ENCODE measurements at places on chromosomes 11 and 22.

DNA sequence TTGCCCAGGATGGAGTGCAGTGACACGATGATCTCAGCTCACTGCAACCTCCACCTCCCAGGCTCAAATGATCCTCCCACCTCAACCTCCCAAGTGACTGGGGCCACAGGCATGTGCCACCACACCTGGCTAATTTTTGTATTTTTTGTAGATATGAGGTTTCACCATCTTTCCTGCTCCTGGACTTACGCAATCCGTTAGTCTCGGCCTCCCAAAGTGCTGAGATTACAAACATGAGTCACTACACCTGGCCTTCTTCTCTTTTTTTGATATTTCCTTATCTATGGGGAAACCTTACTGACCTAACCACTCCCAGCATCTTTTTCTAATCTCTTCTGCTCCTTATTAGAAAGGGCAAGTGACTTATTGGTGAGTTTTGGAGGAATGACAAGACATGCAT lies 121.7 kb upstream of the CHORDC1 start:
- DNase-seq: no peak

DNA sequence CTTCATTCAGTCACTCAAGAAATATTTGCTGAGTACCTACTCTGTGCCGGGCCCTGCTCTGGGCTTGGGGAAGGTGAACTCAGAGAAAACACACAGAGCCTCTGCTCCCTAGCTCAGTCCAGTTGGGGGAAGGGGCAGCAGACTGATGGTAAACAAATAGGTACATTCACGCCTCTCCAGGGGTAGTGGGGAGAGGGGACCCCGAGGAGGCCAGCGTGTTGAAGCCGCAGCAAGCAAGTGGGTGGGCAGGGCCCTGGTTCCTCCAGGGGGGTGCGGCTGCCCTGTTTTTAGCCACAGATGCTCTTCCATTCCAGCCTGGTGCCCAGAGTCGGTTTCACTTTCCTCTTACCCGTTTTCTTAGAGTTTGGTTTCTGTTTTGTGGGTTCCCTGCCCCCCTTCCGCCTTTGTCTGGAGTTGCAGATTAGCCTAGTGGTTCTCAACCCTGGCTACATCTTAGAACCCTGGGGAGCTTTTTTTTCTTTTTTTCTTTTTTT lies 8.7 kb downstream of the DRAP1 start:
- no peak for DNase-seq

DNA sequence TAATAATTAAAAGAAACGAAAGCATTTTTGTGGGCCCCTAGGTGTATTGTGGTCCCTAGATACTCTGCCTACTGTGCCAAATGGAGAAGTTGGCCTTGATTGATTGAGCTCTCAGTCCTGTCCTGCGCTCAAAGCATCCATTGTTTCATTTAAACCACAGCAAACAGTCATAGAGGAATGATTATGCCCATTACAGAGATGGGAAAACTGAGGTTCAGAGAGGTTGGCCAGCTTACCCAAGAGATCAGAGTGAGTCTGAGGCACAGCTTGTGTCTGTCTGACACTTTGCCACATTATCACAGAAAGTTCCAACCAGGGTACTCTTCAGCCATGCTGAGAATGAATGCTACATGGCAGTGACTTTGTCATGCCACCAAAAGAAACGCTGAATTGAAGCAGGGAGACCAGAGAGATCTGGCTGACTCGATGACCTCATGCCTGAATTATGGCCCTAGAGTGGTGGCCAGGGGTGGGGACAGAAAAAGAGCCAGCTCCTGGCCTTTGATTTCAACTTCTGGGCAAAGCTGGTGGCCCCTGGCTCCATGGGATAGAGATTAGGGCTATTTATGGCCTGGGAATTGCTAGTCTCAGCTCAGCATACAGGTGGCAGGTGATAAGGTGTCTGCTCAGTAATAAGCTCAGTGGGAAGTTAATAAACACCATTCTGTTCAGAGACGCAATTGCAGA lies 180.5 kb downstream of the MIAT start:
- DNase-seq: no peak

GRCh38 chr11:27213232-27213660 lies 149.8 kb downstream of the CCDC34 start:
- peak; percentile 95 for DNase-seq

- DNase-seq: no peak
These were observed 157.8 kb downstream of the KIF18A start for GRCh38 chr11:27949951-27950738.

GRCh38 chr11:130861902-130862860 lies 54.1 kb downstream of the SNX19 start:
- peak; percentile 29 for DNase-seq

DNA sequence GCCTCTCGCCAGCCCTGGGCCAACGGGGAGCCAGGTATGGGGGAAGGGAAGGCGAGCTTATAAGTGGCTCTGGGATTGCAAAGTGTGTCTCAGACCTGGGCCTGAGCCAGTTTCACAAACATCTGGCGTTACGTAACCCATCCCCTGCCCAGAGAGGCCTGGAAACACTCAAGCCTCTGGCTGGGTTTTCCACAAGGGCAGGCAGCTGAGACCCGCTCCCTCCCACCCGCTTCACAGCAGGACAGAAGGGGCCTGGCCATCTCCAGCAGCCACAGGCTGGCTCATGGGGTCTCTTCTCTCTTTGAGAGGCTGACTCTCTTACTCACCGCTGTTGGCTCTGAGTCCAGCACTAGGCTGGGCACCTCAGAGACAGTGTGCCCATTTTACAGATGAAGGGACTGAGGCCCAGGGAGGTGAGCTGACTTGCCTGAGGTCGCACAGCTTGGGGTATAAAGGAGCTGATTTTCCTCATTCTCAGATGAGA lies 44.5 kb downstream of the TRIOBP start:
- no peak for DNase-seq

DNA sequence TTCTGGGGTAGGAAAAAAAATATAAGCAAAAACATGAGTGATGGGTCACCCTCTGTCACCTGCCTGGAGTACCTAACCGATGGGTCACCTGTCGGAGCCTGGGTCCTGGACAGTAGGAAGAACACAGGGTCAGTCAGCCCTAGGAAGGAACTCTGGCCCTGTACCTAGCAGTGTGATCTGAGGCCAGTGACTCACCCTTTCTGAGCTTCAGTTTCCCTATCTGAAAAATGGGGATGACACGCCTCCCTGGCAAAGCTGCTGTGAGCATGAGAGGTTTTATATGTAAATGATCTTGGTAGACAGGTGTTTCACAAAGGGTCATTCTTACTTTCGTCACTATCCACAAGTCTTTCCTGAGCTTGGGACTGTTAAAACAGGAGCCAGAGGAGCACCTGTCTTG lies 182.0 kb downstream of the ST3GAL4 start:
- no peak for DNase-seq

- no peak for DNase-seq
These were observed 55.9 kb downstream of the PPFIA1 start for GRCh38 chr11:70326365-70326811.

DNA sequence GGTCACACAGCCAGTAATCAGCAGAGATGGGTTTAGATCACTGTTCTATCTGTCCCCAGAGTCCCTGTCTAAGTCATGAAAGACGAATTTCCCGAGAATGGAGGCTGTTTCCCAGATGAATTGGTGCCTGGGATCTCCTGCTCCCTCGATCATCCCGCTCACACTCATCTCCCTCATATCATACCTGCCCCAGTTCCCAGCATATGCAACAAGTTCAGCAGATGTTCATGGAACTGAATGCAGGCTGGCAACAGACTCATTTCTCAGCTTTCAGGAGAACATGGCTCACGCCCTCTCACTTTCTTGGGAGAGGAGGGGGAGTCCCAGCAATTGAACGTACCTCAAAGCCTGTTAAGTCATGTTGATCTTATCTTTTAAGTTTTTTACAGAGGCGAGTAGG lies 22.1 kb downstream of the CD6 start:
- no peak for DNase-seq

DNA sequence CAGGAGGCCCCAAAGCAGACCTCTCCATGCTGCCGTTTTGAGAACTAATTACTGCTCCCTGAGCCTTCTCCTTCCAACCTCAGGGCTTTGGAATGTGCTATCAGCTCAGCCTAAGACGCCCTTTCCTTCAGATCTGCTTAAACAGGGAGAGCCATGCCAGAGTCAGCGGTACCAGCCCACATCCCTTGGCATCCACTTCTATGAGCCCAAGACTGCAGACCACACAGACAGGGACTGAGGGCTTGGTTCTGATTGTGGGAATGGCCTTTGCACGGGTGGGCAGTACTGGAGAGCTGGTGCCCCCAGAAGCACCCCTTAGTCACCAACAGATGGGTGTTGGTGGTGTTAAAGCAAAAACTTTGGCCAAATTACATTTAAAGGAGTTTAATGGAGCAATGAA lies 146.5 kb downstream of the TTC17 start:
- no peak for DNase-seq

DNA sequence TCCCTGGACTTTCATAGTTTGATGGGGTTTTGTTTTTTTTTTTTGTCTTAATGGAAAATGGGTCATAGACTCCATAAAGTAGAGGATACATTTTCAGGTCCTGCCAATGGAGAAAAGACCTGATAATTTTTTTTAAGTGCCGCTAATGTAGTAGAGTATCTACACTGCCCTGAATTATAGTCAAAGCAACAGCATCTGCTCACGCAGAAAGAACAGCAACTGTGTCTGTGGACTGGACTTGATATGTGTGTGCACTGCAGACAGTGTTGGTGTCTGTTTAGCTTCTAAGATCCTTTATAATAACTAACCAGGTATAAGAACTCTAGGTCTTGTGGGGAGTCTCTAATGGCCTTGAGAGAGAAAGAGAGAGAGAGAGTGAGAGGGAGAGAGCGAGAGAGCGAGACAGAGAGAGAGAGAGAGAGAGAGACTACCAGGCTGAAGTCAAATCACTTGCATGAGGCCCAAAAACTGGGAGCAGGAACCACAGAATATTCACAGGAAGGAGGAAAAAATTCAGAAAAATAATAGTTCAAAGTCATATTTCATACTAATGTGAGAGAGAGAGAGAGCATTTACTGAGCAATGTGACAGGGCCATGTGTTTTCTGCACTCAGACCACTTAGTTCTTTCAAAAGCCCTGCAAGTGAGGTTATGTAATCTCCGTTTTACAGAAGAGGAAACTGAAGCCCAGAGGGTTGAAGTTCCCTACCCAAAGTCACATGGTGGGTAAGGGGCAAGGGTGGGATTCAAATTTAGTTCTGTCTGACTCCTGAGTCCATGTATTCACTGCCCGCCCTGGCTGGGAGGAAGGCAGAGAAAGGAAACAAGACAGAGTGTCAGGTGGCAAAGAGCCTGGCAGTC lies 8.6 kb upstream of the MIAT start:
- no peak for DNase-seq

GRCh38 chr11:1298695-1299492 lies 10.5 kb downstream of the TOLLIP start:
- no peak for DNase-seq

- DNase-seq: no peak
These were observed 31.9 kb downstream of the DSCAML1 start for GRCh38 chr11:117765068-117765467.

DNA sequence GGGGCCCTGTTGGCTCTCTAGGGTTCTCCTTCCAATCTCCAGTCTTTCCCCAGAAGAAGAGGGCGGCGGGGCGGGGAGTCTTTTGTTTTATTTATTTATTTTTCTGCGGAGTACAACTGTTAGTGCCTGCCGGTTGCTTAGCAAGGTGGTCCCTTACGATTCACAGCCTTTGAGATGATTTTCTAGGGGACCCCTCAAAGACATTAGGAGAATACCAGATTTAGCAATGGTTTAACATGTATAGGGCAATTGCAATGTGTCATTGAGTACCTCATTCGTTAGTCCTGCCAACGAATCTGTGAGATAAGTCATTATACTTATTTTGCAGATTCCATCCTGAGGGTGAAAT lies 307 bp upstream of the MRPL16 start:
- DNase-seq: no peak

DNA sequence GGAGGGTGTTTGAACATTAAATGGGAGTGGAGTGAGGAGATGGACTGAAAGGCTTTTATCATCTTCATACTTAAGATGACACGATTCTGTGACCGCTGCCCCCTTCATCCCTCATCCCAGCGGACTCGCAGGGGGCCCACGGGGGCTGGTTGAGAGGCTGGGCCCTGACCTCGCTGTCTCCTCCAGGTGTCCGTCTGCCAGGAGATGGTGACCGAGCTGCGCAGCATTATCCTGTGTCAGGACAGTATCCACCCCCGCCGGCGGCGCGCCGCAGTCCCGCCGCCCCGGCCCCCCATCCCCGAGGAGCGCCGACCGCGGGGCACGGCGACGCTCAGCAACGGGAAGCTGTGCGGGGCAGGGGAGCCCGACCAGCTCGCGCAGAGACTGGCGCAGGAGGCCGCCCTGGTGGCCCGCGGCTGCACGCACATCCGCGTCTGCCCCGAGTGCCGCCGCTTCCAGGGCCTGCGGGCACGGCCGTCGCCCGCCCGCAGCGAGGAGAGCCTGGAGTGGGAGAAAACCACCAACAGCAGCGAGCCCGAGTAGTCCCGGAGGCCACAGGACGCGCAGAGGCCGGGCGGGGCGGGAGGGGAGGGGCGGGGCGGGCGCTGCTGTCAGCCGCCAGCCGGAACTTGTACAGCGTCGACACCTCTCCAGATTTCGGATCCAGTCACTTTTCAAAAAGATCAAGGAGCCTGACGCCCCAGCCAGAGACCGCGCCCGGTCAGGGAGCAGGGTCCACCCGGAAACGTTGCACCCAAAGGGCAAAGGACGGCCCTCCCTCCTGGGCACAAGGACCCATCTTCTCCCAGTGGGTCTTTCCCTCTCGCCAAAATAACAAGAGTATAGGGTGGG lies 38.0 kb upstream of the TBCEL start:
- no peak for DNase-seq

DNA sequence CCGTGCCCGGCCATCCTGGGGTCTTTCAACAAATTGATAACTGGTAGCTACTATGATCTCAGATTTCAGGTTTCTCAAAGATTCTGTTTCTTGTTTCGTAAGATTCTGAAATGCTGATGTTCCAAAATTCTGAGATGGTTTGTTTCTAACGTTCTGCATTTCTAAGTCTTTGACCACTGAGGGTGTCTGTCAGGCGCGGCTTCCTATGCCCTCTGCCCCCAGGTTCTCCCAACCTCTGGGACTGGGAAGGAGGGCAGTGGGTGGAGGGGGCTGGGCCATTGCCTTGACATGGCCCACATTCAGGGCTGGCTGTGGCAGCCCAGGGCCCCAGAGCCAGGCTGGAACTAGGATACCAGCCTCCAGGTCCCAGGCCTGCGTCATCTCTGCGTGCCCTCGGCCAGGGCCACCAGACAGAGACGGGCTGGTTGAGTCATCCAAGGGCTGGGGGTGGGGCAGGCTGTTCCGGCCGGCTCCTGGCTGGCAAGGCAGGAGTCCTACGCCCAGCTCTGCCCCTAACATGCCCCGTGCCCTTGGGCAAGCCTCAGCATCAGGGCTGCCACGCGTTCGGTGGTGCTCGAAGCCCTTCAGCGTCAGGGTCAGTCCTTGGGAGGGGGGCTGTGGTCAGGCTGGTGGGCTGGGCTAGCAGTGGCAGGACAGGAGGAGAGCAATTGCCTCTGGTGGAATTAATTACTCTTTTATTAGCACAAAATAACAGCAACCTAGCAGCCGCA lies 5.2 kb downstream of the TMEM134 start:
- DNase-seq: no peak

- no peak for DNase-seq
These were observed 155.7 kb downstream of the RRAS2 start for GRCh38 chr11:14203321-14203720.

GRCh38 chr11:102709201-102709945 lies 3.8 kb upstream of the MMP27 start:
- DNase-seq: no peak
